ENCODE measurements at places on chromosomes 16 and 17. TPM values are rescaled to one million over a fixed set of nuclear protein-coding genes. Genes with fewer than 3 reads are reported as not detected.

CD300H gene
- total RNA-seq: not detected

- DNase-seq: peak; percentile 83
Observed at GRCh38 chr17:45431531-45432404, 902 bp downstream of the ARHGAP27 start.

DNA sequence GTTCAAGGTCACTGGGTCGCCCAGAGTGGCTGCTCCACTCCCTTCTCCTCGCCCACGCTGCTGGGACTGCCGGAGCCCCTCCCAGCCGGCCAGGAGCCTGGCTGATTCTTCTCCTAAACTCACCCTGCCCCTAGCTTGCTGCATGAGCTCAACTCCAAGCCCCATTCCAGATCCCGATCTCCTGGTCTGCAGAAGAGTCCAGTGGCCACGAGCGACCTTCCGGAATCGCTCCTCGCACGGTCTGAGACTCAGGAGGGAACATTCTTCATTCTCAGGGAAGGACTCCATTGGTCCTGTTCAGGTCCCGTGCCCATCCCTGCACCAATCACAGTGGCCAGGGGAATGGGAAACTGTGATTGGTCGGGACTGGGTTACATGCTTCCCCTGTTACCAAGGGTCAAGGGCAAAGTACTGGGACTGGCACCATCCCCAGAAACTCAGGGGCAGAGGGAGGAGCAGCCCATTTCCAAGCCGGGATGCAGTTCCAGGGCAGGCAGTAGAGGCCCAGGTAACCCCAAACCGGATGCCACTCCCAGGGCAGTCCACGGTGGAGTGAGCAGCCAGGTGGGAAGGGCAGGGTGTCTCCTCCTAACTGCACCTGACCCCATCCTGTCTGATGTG lies 24.5 kb upstream of the CIBAR2 start:
- peak; percentile 69 for DNase-seq

PCYT2 gene
- total RNA-seq: 29.5 TPM

DNA sequence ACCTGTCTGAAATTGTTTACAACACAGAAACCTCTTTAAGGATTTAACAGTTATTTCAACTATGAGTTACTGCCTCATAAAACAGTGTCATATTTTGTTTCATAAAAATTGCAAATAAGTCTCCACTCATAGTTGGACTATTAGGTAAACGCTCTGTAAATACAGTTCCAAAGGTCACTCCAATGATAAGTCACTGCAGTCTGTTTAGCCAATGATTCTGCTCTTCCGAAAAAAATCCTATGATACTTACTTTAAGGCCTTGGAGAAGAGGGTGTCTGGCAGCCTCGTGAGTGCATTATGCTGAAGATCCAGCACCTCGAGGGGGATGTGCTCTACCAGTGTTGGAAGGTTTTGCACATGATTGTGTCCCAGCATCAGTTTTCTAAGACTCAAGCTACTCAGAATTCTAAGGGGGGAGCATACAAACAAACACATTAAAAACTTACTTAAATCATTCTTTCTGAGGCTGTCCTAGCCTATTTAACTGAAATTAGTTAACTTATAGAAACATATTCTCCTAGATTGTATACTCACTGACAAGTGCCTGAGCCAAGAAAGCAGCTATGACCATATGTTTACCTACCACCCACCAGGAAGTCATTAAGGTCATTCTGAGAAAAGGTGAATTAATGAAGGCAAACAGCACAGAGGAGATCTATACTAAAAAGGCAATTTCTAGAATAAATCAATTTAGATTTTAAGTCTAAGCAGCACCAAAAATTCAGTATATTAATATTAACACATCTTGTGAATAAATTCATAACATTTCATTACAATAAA lies 41.1 kb downstream of the MARVELD3 start:
- no peak for DNase-seq

DNA sequence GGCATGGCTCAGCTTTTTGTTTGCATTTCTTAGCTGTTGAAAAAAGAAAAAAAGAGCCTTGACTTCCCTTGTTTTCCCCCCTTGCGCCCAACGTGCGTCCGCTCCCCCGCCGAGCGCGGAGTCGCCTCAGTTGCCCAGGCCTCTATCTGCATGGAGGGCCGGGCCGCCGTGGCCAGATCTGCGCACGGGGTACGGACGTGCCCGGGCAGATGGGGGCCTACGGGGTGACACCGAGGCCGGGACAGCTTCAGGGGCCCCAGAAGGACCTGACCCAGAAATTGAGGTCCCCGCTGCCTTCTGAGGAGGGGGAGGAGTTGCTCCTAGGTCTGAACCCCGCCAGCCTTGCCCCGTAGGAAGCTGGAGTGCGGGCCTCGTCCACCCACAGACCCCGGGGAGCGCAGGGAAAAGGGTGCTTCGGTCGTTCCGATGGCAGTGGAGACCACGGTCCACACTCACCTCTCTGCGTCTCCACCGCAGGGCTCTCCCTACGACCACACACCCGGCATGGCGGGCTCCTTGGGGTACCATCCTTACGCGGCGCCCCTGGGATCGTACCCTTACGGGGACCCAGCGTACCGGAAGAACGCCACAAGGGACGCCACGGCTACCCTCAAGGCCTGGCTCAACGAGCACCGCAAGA lies 1.5 kb downstream of the IRX5 start:
- no peak for DNase-seq

DNA sequence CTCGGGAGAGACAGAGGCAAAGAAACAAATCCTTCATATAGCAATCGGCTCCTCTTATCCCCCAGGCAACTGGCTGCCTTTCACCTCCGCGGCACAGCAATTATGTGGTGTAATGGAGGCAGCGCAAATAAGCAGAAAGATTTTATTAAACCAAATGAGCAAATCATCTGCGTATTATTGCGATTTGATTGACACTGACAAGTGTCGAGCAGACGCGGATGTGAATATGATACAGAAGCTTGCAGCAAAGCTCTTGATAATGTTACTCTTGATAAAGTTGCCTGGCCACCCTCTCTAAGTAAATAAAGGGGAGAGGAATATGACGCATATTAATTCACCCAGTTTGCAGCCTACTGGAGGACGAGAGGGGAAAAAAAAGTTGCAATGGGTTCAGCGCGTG lies 26.5 kb upstream of the AKTIP start:
- no peak for DNase-seq

DNA sequence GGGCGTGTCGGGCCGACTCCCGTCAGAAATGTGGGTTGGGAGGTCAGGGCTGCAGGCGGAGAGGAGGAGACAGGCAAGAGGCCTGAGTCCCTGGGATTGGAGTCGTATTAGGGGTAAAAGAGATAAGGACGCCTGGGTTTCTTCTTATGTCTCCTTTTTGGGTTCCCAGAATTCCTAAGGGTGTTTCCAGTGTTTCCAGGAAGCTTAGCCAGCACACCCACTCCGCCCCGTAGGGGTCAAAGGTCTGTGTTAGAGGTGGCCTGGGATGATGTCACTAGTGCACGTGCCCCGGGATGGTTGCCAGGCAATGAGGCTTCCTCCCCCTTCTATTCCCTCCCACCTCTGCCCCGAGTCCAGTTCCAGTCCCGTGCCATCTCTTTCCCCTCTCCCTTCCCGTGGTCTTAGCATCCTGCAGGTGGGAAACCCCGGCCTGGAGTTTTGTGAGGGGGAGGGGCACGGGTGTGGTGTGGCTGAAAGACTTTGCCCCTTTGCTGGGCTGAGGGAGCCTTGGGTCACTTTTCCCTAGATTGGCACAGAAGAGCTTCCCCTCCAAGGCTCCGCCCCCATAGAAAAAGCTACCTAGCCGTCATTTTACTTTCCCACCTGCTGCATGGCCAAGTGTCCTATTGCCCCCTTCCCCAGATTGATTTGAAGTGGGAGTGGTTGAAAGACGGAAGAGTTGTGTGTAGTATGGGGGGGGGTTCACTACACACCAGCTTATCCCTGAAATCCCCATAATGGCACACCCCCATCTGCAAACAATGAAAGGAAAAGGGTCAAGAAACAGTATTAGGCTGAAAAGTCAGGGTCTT lies 2.8 kb downstream of the KDM6B start:
- peak; percentile 93 for DNase-seq

GRCh38 chr16:8572919-8573724 lies 17.2 kb downstream of the TMEM114 start:
- no peak for DNase-seq

DNA sequence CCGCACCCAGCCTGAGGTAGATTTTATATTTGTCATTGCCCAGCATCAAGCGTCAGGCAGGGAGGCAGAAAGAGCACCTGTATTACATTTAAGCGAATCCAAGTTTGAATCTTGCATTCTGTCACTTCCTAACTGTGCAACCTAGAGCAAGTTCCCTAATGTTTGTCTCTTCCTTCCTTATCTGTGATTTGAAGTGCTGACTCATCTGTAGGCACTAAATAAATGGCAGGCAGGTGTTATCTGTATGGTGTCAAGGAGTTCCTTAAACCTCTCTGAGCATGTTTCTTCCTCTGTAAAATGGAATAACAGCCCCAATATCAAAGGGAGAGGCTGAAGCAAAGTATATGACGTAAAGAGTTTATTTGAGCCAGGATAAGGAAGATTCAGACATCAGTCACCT lies 24.3 kb downstream of the GP2 start:
- DNase-seq: no peak

DNA sequence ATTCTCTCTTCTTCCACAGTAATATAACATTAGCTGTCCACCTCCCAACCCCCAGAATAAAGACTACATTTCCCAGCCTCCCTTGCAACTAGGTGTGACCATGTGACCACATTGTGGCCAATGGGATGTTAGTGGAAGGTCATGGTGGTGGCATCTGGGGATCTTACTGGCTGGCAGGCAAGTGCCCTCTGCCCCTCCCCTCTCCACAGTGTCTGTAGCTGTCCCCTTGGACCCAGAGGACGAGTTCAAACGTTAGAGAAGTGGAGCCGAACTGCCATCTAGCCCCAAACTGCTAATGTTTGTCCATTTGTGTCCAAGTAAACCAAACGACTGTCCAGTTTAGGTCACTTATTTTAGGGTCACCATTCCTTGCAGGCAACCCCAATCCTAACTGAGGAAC lies 26.6 kb upstream of the KCNG4 start:
- DNase-seq: no peak

GRCh38 chr16:56493815-56494214 lies 26.0 kb downstream of the BBS2 start:
- no peak for DNase-seq

DNA sequence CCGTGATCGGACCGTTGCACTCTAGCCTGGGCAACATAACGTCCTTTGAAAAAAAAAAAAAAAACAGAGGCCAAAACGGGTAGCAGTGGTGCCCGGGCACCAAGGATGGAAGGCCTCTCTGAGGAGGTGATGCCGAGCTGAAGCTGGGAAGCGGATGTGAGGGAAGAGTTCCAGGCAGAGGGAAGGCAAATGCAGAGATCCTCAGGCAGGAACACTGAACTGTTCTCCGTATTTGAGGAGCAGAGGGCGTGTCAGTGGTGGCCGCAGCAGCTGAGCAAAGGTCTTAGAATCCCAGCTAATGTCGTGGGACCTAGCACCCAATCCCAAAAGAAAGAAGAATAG lies 656 bp upstream of the KCTD13 start:
- no peak for DNase-seq

- peak; percentile 59 for DNase-seq
Observed at GRCh38 chr17:40615068-40615840, 32.4 kb downstream of the SMARCE1 start.

AIPL1 gene
- total RNA-seq: not detected

DNA sequence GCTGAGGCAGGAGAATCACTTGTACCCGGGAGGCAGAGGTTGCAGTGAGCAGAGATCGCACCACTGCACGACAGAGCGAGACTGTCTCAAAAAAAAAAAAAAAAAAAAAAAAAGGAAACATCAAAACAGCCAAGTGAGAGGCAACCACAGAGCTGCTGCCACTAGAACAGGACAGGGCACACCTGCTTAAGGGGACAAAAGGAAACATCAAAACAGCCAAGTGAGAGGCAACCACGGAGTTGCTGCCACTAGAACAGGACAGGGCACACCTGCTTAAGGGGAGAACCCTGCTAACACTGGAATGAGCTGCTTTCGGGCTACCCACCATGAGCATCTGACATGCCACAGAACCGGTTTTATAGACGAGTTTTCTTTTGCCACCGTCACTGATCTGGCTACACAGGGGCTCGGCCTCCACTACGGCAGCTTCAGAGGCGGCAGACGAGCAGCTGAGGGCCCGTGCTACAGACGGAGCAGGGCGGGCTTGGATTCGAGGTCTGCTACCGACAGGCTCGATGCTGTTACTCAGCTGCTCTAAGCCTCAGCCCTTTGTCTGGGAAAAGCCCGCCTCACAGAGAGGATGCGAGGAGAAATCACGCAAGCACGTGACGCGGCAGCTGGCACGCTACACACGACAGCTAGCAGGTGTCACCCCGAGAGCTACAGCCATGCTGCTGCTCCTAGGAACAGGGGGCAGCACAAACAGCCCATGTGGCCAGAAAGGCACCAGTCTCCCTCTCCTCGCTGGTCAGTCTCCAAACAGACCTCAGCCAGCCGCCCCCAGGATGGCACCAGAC lies 2.0 kb downstream of the P4HB start:
- no peak for DNase-seq

Measured in Right ventricle myocardium superior (tissue), 1 donor.